ENCODE measurements at places on chromosomes 7 and 10. TPM values are rescaled to one million over a fixed set of nuclear protein-coding genes. Genes with fewer than 3 reads are reported as not detected.

Gene SLC13A1
- 15.1 TPM for polyA plus RNA-seq

Gene STEAP4
- polyA plus RNA-seq: 0.21 TPM

Gene CRYGN
- 0.31 TPM for polyA plus RNA-seq

Gene ADGRA1
- 0.57 TPM for polyA plus RNA-seq

Gene FANK1
- polyA plus RNA-seq: 8.2 TPM

Gene CALHM3
- not detected for polyA plus RNA-seq

Gene SLC39A12
- polyA plus RNA-seq: not detected

- no peak for DNase-seq
Observed at GRCh38 chr10:129958629-129959543, 5.2 kb downstream of the EBF3 start.

DNA sequence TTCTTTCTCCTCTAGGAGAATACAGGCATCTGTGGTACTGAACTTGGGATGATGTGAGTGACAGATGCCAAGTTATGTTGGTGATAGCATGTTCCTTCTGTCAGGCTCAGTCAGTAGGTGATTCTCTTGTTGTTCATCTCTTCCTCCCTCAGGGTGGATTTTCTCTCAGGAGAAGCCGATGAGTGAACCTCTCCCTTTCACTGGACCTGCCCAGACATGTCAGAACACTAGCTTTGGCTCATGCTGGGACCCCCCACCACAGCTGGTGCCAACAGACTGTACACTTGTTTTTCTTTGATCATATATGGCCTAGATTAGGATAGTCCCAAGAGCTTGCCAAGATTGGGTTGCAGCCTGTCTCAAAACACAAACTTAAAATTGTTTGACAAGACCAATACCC is 129.4 kb downstream of the BMPER start:
- no peak for DNase-seq

DNA sequence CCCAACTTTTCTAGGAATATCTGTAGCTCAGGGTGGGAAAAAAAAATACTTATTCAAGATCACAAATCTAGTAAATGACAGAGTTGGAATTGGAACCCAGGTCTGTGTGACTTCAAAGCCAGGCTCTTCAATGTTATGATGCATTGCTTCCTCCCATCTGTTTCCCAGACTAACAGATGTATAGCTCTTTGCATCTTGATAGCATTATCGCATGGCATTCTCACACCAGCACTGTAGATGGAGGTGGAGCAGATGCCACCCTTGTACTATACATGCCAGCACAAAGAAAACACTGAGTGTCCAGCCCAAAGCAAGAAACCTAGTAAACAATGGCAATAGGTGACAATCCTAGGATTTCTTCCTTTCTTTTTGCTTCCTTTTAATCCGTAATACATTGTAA is 497.3 kb downstream of the NEBL start:
- DNase-seq: no peak

DNA sequence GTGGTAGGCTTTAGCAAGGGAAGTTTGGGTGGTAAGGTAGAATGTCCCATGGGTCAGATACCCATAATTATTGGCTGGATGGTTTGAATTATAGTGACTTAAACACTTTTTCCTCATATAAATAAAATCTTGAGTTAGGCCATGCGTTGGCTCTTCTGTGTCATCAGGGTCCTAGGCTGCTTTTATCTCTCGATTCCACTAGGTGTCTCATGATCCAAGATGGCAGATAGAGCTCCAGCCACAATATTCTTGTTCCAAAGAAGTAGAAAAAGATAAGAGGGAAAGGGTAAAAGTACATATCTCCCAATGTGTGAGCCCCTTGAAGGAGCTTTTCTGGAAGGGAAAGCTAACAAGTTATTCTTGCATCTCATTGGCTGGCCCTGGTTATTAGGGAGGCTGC is 144.7 kb downstream of the GRK5 start:
- no peak for DNase-seq

GRCh38 chr7:142442396-142442795 is 184.5 kb upstream of the PRSS58 start:
- no peak for DNase-seq

- DNase-seq: peak; percentile 42
Observed at GRCh38 chr10:105950410-105950809, 1214.1 kb downstream of the SORCS1 start.

DNA sequence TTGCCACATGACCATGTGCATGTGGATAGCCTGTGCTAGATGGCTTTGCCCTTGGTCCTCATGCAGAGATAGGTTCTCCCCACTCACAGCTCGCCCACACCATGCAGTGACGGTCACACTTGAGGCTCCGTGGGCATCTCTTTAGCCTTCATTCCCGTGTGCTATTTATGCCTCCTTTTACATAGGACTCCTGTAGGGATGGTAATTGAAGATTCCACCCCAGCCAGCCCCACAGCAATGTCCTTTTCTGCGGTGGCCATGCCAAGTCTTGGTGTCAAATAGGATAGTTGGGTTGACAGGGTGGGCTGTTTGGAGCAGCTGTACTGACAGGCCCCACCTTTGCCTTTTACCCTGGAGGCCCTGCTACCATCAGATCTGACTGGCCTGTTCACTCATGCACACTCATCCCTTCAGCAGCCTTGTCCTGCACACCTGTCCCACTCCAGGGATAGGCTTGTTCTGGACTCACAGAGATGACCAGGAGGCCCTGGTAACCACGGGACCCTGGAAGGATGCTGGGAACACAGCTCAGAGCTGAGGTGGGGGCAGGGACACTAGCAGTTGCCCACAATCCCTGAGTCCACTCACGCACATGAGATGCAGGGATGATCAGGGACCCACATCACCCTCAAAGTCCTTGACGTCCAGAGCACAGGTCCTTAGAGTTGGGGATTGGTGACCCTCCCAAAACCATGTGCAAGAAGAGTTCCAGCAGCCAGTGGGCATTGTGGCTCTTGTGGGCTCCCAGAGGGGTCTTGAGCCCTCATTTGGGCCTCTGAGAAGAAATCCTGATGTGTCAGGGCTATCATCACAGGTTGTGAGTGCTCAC is 71.2 kb downstream of the ADCY1 start:
- no peak for DNase-seq

DNA sequence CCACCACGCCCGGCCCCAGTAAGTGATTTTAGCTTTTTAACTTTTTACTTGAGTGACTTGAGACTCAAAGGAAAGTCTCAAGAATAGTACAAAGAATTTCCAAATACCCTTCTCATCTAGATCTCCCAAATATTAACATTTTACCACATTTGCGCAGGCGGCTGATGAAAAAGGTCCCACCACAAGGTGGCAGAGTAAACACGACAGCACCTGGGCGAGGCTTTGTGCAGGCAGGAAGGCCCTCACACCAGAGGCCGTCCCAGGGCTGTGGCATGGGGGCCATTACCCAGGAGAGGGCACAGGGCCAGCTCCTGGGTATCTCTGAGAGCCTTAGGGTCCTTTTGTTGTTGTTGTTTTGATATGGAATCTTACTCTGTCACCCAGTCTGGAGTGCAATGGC is 50.0 kb upstream of the WIPI2 start:
- DNase-seq: no peak

DNA sequence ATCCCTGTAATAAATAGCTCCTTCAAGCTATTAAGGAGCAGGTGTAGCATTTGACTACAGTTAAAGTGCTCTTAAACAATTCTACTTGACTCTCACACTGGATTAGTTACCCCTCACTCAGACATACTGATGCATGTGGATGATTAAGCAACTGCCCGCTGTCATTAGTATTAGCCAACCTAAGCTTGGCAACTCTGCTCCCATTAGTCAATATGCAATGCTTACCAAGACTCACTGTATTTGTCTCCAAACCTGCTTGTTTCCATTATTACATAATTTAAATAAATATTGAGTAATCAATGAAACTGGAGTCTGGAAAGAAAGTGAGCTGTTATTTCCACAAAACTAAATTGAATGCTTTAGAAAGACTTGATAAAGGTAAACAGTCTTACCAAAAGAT is 144.0 kb upstream of the ASAH2 start:
- no peak for DNase-seq

DNA sequence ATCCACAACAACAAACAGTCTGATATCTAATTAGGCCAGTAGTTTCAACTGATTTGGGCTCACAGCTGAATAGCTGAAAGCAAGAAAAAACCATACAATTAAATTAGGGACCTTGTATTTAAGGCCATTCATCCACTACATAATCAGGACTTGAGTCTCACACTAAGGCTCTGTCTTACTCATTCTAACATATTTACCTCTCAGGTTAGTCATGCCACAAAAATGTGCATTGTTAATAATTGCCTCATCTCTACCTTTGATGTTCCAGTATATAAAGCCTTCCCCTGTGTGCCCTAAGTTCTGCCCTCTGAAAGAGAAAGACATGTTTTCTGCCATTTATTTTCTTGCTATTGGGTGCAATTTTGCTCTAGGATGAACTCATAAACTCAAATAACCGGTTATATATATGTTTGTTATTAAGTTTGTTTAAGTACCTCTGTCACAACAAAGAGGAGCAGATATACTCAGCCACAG is 5.3 kb upstream of the C1GALT1 start:
- no peak for DNase-seq

DNA sequence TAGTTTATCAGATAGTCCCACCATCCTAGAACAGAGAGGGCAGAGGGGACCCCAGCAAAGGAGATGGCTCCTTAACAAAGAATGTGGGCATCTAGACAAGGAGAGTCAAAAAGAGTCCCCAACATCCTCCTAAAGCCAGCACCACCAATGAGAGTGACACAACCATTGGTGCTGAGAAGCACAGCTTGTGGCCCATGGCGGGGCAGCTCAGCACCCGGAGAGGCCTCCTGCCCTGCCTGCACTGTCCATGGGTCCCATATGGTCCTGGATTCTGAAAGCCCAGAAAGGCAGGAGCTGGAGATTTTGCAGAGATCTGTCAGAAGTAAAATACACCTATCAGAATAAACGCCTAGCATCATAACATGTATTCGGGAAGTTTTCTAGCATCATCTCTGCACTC is 311.8 kb upstream of the ZNF32 start:
- no peak for DNase-seq

GRCh38 chr10:97597778-97598177 is 8.3 kb downstream of the C10orf62 start:
- no peak for DNase-seq

- DNase-seq: no peak
Observed at GRCh38 chr7:105127179-105127578, 113.2 kb downstream of the KMT2E start.

DNA sequence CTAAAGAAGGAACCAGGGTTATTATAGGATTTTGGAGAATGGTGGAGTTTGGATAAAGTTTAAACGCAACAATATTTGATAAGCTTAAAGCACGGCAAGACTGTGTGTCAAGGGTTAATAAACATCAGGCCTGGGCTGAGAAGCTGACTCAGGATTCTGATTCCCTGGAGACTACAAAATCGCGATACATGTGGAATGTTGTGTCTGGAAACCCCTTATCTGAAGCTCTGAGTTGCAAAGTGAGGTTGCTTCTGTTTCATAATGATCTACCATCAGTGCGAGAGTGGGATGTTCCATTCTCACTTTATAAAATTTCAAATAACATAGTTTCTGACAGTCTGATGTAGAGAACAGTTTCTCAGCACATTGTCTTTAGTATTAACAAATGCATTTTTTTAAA is 7.8 kb downstream of the C1GALT1 start:
- no peak for DNase-seq

- DNase-seq: no peak
Observed at GRCh38 chr7:101518336-101518735, 110.8 kb downstream of the MYL10 start.

DNA sequence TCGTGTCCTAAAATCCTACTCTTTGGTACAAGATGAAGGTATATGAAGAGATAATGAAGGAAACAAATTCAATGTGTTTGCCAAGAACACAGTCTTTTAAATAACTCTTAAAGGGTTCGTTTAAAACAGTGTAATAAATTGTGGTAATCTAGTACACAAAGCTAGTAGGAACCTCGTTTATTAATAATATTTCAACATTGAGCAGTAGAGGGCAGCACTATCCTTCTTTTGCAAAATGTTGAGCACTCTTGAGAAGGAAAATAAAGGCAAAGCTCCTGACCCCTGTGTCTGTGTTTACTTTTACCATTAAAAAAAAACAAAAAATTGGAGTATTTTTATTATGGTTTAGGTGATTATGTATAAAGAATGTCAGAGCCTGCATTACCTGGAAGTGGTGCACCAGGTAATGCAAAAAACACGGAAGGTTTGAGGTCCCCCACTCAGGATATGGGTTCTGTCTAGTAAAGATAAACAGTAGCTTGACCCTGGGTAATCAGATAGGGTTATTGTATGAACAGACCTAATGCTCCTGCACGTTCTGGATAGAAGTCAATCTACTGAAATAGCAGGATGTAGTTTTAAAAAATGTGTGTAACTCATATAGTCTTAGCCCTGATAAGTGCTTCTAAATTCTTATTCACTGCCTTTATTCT is 5.7 kb upstream of the GOT1 start:
- peak; percentile 39 for DNase-seq

DNA sequence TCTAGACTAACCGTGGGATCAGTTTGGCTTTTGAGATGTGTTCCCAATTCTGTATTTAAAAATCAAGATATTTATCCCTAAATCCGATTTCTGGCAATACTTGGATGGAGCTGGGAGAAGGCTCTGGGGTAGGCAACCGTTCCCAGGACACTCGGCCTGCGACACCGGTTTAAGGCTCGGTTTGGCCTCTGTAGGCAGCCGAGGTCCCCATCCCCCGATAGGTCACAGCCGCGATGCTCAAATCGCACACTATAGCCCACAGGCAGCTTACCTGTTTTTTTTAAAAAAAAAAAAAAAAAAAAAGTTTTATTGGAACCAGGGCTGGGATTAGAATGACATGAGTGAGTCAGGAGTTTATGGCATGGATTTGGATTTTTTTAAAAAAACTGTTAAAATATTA is 729 bp upstream of the TAF3 start:
- DNase-seq: no peak

- DNase-seq: no peak
Observed at GRCh38 chr7:10181996-10182395, 791.7 kb upstream of the PHF14 start.

- no peak for DNase-seq
Observed at GRCh38 chr10:14688606-14689005, 86.1 kb downstream of the FAM107B start.

DNA sequence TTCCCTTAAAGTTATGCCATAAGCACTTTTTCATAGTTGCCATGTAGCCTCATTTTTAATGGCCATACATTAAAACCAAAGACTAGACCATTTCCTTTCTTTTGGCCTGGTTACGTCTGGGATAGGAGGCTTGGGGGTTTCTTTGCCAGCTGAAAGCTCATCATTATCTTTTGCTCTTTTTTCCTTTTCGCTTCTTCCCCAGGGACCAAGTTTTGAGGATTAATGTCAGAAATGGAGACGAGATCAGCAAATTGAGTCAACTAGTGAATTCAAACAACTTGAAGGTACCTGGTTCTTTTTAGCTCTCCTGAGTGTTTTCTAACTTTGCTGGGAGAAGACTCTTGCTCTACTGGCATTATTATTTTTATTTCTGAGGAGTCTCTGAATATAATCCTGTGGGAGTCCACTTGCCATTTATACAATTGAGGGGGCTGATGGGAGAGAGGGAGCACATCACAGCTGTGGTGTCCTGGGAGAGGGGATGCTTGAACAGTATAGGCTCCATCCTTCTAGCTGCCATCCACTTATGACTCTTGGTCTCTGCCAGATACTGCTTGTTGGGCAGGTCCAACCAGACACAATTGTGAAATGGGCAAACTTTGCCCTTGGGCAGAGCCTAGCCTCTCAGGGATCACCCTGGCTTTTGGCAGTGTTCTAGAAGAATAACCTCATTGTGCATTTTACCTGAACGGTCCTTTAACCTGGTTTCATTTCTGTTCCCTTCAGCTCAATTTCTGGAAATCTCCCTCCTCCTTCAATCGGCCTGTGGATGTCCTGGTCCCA is 5.8 kb downstream of the CPA4 start:
- no peak for DNase-seq

All from left renal pelvis (tissue), 4 donors.